ENCODE measurements at places on chromosomes 6 and 20. TPM values are rescaled to one million over a fixed set of nuclear protein-coding genes. Genes with fewer than 3 reads are reported as not detected.
A peak's percentile ranks its signal among the peaks of the same experiment; 100 is the strongest.

The COL19A1 gene
- total RNA-seq: 0.26 TPM

DNA sequence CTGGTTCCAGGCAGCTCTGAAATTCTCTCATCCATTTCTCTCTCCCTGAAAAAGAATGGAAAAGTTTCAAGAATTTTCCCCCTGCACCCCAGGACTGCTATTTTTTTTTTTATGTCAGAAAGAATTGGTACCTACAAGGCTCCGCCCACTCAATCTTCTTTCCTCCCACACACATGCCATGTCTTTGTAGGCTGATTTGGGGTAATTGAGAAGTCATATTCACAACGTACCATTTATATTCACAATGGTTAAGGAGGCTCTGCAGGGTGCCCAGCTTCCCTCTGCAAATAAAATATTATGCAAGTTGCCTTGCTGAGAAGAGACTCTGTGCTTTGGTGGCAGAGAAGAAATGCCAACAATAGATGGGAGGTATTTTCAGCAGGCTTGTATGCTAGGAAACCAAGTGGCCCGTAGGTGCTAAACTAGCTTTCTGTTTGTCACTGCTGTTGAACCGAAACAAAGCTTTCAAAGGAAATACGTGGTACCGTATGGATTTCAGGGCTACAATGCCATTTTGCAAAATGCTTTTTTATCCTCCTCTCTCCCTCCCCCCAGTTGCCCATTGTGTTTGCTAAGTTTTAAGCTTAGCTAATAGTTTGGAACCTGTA is 150.0 kb downstream of the PHACTR1 start:
- DNase-seq: no peak

The DCBLD1 gene
- 38.6 TPM for total RNA-seq

DNA sequence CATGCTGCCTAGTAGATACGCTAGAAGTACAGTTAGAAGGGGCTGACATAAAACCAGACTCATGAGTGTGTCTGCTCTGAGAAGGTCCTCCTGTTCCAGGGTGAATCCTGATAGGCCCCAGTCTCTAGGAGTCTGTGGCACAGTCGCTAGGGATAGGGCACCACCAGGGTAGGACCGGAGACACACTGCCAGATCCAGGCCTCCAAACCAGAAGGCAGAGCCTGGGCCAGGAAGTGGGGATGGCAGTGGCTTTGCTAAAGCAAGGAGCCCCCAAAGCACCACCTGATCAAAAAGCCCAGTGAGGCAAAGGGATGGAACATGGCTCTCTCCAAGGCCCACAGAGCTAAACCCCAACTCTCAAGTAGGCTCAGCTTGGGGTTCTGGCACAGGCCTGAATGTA is 21.6 kb downstream of the MDGA1 start:
- no peak for DNase-seq

- DNase-seq: no peak
These were observed 1278.4 kb upstream of the GJE1 start for GRCh38 chr6:140854318-140854717.

- DNase-seq: peak; percentile 3
These were observed 164.3 kb upstream of the PROKR2 start for GRCh38 chr20:5480824-5481600.

- no peak for DNase-seq
These were observed 13.6 kb upstream of the SLCO4A1 start for GRCh38 chr20:62628691-62629090.

The ELOVL2 gene
- 0.06 TPM for total RNA-seq

The RALY gene
- total RNA-seq: 121 TPM
